Stimulated activated CD4-positive, alpha-beta T cell treated with anti-CD3 and anti-CD28 coated beads, TNF-alpha, amount 100 ng/mL, for 1 hour (primary cell): ENCODE measurements at places on chromosomes 5 and 9.

- DNase-seq, result no peak
These were observed 220.3 kb downstream of the NR3C1 start for GRCh38 chr5:143182901-143183820.

- DNase-seq, result no peak
These were observed 36.5 kb upstream of the CEP72 start for GRCh38 chr5:575636-576035.

- DNase-seq, result no peak
These were observed 29.7 kb upstream of the LTC4S start for GRCh38 chr5:179764056-179764455.

- DNase-seq, result no peak
These were observed 15.4 kb upstream of the CERCAM start for GRCh38 chr9:128405077-128405779.

GRCh38 chr9:127451858-127452656 lies 747 bp downstream of the LRSAM1 start:
- DNase-seq, result peak; percentile 8

GRCh38 chr9:73116031-73116430 lies 35.6 kb upstream of the ANXA1 start:
- DNase-seq, result no peak

- DNase-seq, result no peak
These were observed 8.3 kb upstream of the RCL1 start for GRCh38 chr9:4784403-4784802.

DNA sequence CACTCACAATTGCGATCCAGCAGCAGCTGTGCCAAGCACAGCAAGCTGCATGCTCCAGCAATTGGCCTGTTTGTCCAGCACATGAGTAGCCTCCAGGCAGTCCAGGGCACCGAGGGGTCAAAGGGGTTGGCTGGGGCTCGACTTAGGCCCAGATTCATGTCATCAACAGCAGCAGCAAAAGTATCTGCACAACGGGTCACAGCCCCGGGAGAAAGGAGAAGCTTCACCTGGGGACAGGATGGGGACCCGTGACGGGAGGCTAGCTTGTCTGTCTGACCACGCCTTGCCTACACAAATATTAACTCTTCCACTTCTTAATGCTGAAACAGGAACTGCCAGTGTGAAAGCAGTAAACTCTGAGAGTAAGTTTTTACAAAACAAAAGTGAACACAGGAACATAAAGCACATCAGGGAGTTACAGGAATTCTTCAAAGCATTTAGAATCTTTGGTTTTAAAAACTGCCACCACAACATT lies 191.2 kb downstream of the PIK3R1 start:
- DNase-seq, result no peak

DNA sequence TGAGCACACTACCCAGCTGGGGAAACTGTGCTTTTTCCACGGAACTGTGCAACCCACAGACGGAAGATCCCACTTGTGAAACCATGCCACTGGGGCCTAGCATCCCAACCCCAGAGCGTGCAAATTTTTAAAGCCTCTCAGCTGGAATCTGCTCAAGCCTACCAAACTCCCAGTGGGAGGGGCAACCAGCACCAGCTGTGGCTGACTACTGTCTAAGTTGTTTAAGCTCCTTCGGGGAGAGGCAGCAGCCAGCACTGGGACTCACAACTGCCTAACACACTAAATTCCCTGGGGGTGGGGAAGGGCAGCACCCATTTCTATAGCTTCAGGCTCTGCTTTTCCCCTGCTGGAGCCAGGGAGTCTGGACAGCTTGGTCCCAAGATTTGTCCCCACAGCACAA lies 287.6 kb upstream of the MSX2 start:
- no peak for DNase-seq

DNA sequence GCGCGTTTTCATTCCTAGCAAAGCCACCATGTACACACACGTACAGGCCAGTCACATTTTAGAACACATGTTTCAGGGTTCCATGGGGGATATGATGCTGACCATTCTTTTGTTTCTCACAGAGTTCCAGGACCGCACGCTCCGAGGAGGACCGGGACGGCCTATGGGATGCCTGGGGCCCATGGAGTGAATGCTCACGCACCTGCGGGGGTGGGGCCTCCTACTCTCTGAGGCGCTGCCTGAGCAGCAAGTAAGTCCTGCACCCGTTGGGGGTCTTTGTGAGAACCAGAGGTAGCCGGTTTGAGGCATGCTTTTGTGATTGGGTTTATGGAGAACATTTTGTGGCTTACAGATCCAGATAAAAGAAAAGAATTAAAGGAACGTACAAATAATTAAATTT lies 30.8 kb downstream of the ADAMTSL1 start:
- no peak for DNase-seq

DNA sequence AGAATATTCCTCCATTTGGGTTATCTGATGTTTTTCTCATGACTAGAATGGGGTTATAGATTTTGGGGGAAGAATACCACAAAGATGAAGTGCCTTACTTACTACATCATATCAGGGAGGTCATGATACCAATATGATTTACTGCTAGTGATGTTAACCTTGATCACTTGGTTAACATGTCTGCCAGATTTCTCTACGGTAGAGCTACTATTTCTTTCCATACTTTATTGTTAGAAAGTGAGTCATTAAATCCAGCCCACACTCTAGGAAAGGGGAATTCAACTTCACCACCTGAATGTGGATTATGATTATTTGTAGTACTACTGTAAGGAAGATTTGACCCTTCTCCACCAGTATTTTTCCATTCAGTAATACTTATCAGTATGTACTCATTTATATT lies 64.7 kb downstream of the UBE2R2 start:
- DNase-seq, result no peak

DNA sequence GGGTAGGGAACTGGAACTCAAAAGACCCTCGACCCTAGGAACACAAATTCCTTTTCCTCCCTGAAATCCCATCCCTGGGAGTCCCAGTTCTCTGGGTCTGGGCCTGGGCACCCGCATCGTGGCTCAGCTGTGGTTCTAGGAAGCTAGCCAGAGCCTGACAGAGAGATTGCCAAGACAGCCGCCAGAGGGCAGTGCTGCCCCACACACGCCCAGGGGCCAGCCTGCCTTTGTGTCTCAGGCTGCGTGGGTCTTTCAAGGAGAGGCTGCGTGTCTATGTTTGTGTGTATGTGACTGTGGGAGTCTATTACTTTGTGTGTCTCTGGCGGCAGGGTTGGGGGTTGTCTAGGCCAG lies 32.0 kb upstream of the TTLL11 start:
- peak; percentile 61 for DNase-seq

DNA sequence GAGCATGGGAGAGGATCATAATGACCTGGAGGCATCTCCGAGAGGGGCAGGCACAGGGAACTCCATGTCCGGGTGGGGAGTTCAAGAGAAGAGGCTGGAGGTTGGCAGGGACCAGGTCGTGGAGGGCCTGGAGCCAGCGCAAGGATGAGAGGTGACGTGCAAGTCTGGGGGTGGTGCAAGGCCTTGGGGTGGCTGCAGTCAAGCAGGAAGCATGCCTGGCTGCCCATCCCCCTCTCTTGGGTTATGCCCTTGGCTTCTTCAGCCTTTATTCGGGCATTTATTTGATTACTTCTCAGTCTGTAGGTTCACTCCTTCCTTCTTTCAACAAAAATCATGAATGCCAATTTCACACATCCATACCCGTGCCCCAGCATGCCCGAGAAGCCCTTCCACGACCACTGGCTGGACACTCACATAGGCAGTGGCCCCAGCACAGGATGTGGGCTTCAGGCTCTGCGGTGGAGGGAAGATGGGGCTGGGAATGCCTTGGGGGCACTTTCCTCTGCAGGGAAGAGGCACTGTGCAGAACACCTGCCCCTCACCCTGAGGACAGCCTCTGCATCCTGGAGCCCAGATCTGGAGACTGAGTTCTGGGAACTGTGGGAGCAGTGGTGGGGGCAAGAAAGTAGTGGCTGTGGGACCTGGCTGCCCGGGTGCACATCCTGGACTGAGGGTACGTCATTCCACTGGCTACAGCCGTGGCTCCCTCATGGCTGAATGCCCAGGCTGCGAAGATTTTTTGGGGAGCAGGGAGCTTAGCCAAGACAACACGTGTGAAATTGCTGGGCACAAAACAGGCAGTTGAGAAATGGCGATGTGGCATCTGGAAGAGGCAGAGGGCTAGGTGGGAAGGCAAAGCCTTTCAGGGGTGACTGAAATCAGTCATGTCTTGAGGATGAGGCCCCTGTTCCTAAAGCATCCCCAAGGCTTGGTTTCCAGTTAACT lies 38.6 kb downstream of the CRB2 start:
- DNase-seq, result no peak

DNA sequence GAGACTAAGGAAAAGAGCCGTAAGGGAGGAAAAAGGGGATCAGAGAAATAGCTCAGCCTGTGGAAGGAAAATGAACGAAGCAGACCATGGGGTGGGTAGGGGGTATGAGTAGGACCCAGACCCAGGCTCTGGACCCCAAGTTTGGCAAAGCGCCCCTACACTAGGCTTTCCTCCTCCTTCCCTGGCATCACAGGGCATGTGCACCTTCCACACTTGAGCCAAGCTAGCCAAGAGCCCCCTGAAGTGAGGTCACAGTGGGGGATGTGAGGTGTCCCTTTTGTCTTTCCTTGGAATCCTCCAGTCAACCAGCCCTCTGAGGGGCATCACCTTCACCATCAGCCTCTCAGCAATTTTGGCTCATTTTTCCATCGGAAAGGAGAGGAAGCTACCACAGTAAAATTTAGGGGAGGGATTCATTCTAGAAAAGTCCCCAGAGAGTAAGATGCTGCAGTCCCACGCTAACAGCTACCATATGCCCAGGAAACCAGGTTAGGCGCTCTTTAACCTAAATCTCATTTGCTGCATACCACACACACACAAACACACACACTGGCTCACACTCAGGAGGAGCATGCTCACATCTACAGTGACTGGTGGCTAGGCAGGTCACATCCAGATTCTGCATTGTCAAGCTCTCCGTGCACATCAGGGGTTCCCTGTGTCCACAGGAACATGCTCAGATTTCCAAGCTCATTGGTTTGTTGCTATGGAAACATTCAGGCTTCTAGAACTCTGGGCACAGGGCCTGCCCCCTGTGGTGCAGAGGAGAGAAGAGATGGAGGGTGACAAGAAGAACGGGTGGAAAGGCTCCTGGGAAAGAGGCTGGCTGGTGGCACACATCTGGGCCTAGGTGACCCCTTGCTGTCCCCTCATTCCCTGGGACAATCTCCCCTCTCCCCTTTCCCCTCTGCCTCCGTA lies 9.9 kb downstream of the REEP2 start:
- no peak for DNase-seq
